ENCODE measurements at places on chromosomes 5 and 9.

DNA sequence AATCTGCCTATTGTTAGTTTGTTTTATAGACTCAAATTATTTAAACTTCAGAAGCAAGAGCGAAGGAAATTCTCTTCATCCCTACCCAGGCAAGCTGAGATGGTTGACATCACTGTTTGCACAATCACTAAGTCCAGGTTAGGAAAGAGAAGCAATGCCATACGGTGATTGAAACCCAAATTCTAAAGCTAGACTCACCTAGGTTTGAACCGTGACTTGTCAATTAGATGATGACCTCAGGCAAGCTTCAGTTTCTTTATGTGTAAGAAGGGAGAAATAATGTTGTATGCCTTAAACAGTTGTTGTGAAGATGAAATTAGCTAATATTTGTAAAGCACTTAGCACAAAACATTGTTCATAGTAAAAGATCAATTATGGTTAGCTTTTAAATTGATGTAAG is 96.5 kb upstream of the ANKRD55 start:
- DNase-seq, result no peak

- DNase-seq, result no peak
These were observed 44.1 kb downstream of the DPYSL3 start for GRCh38 chr5:147465747-147466146.

- DNase-seq, result no peak
These were observed 94.2 kb upstream of the ZNF618 start for GRCh38 chr9:113781896-113782295.

DNA sequence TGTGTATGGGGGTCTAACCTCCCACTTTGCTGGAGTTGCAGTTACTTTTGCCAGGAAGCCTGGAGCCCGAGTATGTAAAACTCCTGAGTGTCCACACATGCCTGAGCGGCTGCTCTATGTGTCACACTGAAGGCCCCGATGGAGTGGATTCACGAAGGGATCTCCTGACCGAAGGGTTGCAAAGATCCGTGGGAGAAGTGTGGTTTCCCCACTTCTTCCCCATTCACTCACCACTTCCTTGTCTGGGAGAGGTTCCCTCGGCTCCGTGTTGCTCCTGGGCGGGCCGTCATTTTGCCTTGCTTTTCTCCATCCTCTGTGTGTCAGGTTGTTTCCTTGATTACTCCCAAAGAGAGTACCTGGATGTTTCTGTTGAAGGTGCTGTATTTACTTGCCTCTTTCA is 16.2 kb upstream of the IL3 start:
- DNase-seq, result no peak

GRCh38 chr9:114218264-114219120 is 63.2 kb downstream of the COL27A1 start:
- no peak for DNase-seq

DNA sequence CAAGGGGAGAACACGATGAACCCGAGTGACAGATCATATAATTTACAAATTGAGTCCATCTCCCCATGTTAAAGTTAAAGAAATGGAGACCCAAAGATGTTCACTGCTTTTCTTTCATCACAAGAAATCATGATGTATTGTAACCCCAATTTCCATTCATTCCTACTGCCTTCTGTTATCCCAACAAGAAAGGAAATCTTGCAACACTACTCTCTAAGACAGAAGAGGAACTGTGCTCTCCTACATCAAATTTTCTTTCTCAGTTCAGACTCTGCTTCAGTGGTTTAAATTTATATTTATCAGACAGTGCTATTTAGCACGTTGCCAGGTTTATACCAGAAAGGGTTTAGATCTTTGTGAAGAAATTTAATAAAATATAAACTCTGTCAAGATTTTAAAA is 83.8 kb upstream of the RASA1 start:
- no peak for DNase-seq

- DNase-seq, result no peak
These were observed 1.5 kb upstream of the TESK1 start for GRCh38 chr9:35603506-35603985.

DNA sequence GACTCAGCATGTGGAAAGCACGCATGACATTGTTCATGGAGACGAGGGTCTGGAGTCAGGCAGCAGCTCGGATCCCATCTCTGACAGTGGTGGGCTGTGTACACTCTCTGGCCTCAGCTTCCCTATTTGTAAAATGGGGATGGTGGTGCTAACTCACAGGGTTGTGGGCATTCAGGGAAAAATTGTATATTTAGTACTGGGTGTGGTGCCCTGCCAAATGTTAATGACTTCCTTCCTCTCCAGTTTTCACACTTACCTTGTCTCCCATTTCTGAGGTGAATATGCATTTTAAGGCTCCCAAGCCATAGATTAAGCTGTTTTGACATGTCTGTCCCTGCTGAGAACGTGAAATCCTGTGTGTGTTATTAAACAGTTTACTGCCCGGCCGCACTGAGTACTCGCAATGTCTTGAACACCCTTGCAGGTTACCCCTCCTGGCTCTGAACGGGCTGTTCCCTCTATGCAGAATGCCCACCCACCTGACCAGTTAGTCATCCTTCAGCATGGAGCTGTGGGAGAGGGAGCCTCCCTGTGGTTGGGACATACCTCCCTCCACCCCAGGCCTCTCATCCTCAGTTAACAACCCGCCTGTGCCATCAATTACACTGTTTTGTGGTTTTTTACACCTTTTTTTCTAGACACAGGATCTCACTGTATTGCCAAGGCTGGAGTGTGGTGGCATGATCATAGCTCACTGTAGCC is 25.8 kb downstream of the TJP2 start:
- no peak for DNase-seq

DNA sequence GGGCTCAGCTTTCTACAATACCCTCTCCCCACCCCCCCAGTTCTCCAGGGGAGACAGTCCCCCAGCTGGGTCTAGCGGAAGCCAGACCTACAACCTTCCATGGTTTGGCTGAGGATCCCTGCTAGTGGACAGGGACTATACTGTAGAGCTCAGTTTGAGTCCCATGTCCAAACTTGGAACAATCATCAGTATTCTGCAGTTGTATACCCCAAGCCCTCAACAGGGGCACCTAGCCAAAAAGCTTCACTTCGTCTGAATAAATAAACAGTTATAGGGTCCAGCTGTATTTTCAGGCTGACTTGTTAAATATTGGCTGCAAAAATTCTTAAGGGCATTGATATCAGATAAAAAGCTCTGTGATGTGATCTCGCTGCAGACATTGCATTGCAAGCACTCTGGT is 15.4 kb upstream of the C9 start:
- DNase-seq, result no peak

DNA sequence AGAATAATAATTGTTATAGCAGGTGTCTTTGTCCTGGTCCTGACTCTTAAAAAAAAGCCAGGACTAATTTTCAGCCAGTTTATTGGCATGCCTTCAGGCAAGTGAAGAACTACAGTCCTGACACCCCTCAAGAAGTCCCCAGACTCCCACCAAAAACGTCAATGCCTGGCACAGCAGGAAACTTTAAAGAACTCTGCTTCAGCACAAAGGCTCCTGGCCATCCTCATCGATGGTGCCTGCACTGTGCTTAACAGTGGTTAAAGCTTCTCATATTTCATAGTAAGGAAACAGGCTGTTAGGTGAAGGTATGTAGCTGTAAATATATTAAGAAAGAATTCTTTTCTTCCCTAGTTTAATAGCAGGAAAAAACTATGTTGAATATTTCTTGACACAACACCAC is 280.1 kb upstream of the PUM3 start:
- no peak for DNase-seq

GRCh38 chr5:130893006-130893405 is 272.1 kb downstream of the HINT1 start:
- no peak for DNase-seq

DNA sequence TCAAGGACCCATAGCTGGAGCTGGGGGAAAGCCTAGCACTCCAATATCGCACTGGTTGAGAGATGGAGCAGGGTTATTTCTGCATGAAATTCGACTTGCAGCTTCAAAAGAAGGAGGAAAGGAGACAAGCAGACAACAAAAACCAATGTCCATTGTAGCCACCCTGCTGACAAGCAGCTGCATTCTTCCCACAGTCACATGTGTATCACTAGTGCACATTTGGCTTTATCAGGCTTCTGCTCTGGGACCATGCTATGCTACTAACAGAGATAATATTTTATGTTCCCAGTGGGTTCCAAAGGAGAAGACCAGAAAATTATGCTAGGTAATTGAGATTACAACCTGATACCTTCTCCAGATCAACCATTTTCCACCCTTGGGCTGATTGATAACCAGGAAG is 59.7 kb downstream of the MFAP3 start:
- DNase-seq, result no peak

DNA sequence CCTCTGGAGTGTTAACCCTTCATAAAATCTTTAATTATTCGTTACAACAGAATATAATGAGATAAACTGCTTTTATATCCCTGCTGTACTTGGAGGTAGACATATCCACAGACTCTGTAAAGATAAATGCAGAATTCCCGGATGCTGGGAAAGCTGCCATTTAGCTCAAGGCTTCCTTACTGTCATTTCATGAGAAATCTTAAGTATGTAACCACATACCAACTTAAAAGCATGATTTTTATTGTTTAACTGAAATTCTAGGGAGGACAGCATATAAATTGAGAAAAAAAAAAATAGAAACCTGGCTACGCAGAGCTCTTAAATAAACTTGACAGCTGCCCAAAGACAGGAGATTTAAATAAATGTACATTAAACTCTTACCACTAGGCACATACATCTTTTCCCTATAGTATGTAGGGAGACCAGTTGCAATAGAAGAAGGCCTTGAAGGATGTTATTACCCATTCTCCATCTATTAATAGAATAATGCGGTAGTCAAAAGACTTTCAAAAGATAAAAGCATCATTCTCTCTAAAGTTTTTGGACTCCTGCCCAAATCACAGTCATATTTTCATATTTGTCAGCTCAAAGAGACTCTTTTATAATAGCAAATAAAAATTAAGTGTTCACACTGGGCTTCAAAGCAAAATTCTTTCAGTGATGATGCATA is 373.8 kb downstream of the NDUFS4 start:
- no peak for DNase-seq

- DNase-seq, result no peak
These were observed 44.5 kb downstream of the FBXO10 start for GRCh38 chr9:37531699-37532098.

DNA sequence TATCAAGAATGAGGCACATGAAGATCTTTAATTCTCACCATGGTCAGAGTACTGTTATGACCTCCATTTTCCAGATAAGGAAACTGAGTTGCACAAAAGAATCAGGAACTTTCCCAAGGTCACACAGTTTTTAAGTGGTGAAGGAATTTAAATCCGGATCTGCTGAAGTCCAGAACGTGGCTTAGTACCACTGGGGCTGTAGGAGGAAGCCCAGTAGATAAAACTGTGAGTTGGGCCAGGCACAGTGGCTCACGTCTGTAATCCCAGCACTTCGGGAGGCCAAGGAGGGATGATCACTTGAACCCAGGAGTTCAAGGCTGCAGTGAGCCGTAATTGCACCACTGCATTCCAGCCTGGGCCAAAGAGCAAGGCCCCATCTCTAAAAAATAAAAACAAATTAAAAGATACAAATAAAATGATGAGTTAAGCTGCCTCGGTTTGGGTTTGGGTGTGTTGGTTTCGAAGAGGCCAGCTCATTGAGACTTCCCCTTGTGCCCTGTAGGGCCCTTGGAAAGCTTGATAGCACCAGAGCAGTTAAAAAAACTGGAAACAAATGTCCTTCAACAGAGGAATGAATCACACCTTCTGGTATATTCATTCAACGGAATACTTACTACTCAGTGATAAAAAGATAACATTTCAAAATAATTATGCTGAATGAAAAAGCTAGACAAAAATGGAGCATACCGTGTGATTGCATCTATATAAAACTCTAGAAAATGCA is 20.1 kb downstream of the ATOX1 start:
- no peak for DNase-seq

GRCh38 chr5:96220610-96221390 is 212.2 kb downstream of the PCSK1 start:
- no peak for DNase-seq

DNA sequence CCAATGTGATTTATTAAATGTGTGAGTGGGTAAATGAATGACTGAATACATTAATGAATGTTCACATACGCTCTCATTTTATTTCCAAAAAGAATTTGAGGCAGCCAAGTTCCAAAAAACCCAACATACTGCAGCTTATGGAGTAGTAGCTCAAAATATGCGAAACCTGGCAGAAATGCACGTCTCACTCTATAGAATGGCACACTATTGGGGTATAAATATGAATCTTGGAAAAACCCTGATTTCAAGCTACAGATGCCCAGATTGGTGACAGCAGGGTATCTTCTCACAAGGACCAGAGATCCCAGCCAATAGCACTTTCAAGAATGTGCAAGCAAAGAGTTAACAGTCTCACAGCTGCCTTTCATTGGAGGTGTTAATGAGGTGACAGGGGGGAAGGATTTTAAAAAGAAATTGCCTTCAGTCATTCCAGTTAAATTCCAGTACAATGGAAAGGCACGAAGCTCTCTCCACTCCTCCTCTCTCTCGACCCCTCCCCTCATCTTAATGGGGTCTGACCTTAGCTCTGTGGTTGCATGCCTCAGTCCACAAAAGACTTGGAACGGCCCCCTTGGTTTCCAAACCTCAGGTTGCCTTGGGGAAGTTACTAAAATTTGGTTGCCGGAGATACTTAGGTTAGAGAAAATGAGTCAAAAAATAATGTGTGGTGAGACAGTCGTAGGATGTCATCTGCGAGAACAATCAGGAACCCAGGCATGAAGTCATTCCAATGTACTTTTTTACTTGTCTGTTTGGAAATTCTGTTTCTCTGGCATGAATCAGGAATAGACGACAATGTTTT is 307.4 kb downstream of the NFIB start:
- DNase-seq, result no peak

DNA sequence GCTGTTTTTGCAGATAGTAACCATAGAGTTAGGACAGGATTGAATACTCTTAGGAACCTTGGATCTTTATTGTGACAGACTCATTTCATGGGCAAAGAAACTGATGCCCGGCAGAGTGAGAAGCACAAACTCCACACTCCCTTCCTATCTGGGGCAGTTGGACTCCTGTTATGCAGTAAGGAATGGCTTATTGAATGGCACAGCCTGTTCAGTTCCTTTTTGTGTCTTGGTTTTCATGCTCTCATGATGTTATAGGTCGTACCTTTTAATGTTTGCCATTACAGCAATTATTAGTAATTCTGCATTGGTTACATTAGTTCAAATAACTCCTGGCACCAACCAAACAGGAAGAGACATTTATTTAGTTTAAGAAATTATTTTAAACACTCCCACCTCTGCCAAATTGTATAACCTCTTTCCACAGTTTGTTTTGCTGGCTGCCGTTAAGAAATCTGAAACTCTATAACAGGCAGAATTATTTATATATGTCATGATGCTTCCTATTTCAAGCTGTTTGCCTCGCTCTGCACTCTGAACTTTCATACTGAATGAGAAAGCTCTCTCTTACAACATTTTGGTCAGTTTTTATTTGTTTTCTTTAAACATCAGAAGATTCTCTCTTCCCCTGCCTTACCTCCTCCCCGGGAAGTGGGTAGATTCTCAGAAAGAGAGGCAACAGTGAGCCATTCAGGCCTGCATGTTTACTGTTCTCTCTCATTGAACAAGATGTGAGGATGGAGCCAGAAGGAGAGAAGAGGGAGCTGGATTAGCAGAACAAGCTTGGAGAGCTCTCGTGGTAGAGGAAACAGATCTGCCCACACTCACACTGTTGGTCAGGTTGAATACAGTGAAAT is 144.4 kb downstream of the ARHGEF28 start:
- no peak for DNase-seq

GRCh38 chr5:142561486-142562097 is 124.3 kb downstream of the FGF1 start:
- no peak for DNase-seq

GRCh38 chr9:38334234-38334633 is 58.3 kb upstream of the ALDH1B1 start:
- peak; percentile 9 for DNase-seq
